ENCODE measurements at places on chromosomes 13 and 19. TPM values are rescaled to one million over a fixed set of nuclear protein-coding genes. Genes with fewer than 3 reads are reported as not detected.

Gene PGLYRP1
- total RNA-seq: not detected

Gene RAB3A
- 1.2 TPM for total RNA-seq

Gene S1PR4
- total RNA-seq: not detected

Gene SLC1A6
- not detected for total RNA-seq

Gene SLC44A2
- 13.6 TPM for total RNA-seq

Gene RYR1
- total RNA-seq: not detected

Gene CEACAM19
- 1.1 TPM for total RNA-seq

Gene IL12RB1
- under 0.01 TPM for total RNA-seq

Gene ANKRD27
- total RNA-seq: 43.6 TPM

Gene NLRP11
- total RNA-seq: not detected

Gene FAM83E
- under 0.01 TPM for total RNA-seq

Gene ZNF808
- total RNA-seq: 15.2 TPM

Gene ZNF790
- 4.1 TPM for total RNA-seq

Gene PRODH2
- total RNA-seq: not detected

Gene OR7A5
- total RNA-seq: not detected

Gene FTL
- 3,269 TPM for total RNA-seq
